ENCODE measurements at places on chromosomes 11 and 22.

DNA sequence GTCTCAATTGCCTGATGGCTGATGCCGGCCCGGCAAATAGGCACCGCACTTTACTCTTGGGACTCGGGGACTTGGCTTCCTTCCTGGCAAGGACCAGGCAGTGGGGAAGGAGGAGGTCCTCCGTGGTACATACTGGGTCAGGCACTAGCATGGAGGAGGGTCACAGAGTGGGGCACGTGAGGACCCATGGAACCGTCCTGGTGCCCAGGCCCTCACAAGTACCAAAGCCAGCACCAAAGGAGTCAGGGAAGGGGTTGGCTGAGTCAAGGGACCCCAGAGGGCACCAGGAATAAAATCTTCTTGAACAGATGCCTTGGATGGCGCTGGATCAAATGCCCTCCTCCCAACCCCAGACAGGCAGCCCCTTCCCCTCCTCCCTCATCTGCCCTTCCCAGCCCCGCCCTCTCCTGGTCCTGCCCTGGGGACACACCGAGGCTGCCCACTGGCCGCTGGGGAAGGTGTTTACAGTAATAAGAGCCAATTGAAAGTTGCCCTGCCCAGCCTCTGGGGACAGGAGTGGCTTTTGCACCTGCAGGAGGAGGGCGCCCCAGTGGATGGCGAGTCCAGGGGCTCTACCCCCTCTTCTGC lies 5.6 kb upstream of the CARNS1 start:
- no peak for DNase-seq

DNA sequence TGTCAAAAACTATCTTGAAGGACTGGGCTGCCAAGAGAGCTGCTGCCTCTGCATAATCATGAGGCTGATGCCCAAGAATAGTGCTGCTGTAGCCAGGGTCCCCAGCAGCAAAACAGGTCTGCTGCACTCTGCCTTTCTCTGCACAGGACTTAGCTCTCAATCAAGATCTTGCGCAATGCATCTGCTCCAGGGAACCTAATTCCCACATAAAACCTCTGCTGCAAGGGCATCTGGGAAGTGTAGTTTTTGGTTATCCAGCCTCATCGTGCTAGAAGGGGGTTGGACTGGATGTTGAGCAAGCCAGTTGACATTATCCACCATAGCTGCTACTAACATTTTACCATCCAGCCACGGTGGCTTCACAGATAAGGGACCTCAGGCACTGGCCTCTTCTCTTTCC lies 192.7 kb downstream of the C11orf91 start:
- DNase-seq = no peak

- no peak for DNase-seq
Measured at GRCh38 chr11:111524056-111524455, 9.5 kb downstream of the HOATZ start.

DNA sequence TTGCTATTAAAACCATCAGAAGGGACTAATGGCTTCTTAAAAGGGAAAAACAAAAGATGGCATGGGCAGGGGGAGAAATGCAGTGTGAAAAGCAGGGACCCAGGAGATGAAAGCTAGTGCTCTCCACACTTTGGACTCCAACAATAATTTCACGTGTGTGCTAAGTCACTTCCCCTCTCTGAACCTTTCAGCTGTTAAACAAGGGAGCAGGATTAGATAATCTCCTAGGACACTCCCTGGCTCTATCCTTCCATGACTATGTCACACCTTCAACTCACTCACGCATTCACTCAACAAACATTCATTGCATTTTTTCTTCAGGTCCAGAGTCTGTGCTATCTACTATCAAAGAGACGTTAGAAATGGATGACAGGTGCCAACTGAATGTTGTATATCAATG lies 88.7 kb downstream of the SYN3 start:
- no peak for DNase-seq

GRCh38 chr11:115409691-115410220 lies 94.5 kb downstream of the CADM1 start:
- DNase-seq = no peak

GRCh38 chr11:61949169-61950034 lies 749 bp upstream of the BEST1 start:
- DNase-seq = no peak

All from stimulated activated CD8-positive, alpha-beta memory T cell treated with anti-CD3 and anti-CD28 coated beads, Interleukin-4, amount 100 ng/mL, for 1 hour (primary cell).